ENCODE measurements at places on chromosomes 11 and 22.

DNA sequence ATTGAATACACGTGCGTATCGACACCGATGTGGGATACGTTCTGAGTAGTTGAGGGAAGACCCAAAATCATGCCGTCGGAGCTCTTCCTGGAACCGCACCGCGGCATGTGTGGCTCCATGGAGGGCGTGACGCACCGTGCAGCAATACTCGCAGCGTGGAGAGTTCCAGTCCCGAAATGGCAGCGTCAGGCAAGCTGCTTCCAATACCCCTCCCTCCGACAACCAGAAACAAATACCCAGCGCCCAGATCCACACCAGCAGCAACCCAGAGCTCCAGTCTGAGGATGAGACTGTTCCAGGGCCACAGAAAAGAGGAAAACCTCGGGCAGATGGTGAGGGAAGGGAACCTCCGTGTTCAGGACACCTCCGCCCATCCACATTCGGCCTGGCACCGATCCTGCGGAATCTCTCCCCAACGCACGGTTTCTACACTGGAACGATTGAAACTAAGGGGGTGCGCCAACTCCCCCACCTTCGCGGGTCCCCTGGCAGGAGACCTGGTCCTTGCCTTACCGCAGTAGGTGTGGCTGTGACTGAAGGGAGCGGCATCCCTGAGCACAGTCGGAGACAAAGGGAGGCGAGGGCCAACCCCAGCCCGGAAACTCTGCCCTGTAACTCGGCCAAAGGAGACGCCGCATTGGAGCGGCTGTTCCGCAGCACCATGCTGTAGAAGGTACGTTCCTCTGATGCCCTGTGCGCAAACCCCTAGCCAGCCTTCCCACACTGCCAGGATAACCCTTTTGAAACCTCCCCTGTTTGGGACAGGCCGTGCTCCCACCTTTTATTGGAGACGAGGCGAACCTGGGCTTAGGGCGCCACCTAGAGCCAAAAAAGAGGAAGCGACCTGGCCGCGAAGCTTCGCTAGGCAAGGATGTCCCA is 28.2 kb downstream of the DBX1 start:
- no peak for DNase-seq

- no peak for DNase-seq
These were observed 120.9 kb upstream of the ZC3H12C start for GRCh38 chr11:109972181-109972715.

GRCh38 chr11:7573193-7573557 is 59.4 kb downstream of the PPFIBP2 start:
- DNase-seq = no peak

- DNase-seq = no peak
These were observed 220.6 kb downstream of the NTM start for GRCh38 chr11:131591051-131591461.

DNA sequence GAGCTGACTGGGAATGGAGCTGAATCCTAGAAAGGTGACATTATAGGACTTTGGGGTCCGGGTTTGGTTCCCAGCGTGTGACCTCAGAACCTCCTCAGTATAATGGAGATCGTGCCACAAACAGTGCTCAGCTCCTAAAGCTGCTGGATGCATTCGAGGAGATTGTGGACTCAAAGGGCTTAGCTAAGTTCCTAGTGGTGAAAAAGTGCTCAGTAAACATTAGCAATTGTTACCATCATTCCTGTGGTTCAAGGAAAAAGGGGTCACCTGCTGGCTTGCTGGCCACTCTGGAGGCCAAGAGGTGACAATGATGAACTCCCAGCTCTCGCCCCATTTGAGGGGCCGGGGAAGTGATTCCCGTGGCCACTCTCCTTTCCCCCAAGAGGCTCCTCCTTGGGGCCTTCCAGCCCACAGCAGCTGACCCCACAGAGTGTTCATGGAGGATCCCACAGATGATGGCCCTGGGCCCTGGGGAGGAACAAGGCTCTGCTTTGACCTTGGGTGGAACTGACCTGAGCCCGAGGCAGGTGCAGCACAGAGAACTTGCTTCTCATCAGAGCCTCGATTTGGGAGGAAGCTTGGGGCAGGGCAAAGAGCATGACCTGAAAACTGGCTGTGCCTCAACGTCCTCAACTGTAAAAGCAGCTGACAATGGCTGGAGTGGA is 40.1 kb downstream of the TRIM29 start:
- no peak for DNase-seq

- no peak for DNase-seq
These were observed 13.4 kb upstream of the SEPTIN5 start for GRCh38 chr22:19700790-19701419.

GRCh38 chr11:92728628-92729027 is 240.8 kb upstream of the MTNR1B start:
- DNase-seq = no peak

DNA sequence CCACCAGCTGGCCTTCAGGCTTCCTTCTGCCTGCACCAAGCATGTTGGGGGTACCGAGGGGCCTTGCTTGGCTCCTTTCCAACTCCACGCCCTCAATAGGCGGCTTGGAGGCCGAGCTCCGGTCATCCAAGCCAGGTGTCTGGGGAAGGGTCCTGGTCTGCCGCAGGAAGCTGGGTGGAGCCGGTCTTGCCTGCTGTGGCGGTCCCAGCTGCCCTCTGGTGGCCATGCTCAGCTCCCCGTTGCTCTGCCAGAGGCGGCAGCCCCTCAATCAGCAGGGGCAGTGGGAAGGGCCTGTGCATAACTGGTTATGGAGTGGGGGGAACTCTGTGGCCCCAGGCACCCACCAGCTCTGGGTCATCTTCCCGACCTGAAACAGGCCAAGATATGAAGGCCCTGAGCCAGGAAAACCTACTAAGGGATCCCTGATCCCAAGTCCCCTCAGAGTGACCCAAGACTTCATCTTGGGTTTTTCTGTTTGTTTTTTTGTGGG is 3.2 kb downstream of the ARVCF start:
- no peak for DNase-seq
